HuH-7.5 (cell line): ENCODE measurements at places on chromosomes 16 and 17.

- DNase-seq = no peak
Measured at GRCh38 chr17:35243561-35244340, 879 bp downstream of the SLFN5 start.

DNA sequence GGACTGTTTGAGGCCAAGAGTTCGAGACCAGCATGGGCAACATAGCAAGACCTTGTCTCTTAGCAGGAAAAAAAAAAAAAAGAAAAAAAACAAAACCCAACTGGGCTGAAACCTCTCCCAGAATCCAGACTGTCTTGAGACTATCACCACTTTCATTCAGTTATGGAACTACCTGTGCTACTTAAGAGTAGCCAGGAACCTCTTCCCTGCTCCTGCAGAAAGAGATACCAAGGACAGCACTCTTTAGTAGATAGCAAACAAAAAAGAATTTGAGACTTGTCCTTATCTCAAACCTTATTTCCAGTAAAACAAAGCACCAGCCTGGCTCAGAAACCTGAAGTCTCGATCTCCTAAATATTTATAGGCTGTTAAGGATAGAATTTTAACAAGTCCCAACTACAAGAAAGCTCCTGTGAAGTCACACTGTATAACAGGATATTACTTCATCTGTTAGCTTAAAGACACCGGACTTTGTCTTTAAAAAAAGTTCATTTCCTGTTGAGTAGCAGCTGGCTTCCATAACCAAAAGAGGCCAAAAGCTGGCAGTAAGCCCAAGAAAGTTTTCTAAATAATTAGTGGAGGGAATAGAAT, 5.1 kb downstream of the CDR2 start:
- no peak for DNase-seq

- DNase-seq = no peak
Measured at GRCh38 chr16:2372684-2373083, 32.2 kb upstream of the ABCA3 start.

DNA sequence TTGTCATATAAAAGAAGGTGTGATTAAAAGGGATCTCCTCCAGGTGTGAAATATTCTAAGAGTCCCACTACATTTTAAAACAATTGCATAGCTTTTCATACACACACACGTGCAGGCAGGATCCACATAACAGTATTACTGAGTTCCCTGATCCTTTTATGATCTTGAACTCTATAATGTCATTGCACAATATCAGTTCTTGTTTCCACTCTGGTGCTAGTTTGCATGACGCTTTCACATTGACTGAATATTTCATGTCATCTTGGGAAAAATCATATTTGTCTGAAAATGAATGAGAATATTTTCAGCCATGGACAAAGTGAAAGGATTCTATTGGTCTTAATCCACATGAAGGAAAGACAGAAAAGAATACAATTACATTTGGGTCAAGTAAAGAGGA, 703.8 kb downstream of the CDH8 start:
- DNase-seq = no peak

- no peak for DNase-seq
Measured at GRCh38 chr17:66957951-66958579, 6.4 kb upstream of the CACNG4 start.

- no peak for DNase-seq
Measured at GRCh38 chr17:63116228-63116627, 150.2 kb downstream of the TANC2 start.

DNA sequence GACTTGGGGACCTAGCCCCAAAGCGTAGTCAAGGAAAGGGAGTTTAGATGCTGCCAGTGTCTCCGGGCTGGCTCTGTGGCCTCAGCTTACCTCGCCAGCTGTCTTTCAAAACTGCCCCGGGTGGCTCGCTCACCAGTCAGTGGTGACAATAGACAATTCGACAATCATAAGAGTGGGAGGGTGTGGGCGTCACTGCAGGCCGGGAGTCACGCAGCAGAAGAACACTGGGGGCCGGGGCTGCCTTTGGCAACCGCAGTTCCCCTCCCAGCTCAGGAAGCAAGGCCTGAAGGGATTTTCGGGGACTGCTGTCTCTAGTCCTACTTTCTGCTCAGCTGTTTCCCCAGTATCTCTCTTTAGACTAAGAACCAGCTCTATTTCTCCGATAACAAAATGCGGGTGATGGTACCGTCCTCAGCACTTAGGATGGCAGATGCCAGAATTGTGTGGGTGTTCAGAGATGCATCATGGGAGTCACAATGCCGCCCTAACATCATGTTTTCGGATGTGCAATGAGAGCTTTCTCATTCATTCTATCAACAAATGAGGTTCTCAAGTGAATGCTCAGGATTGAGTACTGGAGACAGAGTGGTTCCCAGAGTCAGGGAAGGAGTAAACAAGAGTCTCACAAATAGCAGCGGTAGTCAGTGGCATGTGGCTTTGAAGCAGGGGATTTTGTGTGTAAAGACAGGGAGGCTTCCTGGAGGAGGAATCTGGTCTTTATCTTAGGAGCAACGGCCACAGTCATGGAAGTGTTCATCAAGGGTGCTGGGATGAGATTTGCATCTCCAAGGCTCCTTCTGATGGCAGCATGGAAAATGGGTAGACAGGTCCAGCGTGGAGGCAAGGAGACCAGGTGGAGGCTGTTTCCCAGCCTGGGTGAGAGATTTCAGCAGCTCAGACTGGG, 93.1 kb downstream of the ZDHHC7 start:
- no peak for DNase-seq

DNA sequence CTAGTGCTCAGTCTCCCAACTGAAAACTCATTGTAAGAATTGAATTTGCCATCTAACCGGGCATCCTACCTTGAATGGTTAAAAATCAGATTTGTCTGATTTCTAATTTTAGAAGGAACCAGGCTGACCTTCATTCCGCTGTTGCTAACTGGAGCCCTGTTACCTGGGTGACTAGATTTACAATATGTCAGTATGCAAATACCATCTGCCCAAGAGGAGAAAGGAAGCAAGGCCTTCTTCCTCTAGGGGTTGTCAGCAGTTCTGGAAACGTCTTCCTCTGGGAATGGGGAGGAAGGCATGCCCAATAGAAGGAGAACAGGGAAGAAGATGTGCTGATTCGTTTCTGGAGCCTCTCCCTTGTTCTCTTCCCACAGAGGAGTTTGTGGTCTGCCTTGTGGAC, 137.9 kb downstream of the PITPNC1 start:
- no peak for DNase-seq

- peak; percentile 59 for DNase-seq
Measured at GRCh38 chr17:27532269-27533263, 76.3 kb downstream of the KSR1 start.

DNA sequence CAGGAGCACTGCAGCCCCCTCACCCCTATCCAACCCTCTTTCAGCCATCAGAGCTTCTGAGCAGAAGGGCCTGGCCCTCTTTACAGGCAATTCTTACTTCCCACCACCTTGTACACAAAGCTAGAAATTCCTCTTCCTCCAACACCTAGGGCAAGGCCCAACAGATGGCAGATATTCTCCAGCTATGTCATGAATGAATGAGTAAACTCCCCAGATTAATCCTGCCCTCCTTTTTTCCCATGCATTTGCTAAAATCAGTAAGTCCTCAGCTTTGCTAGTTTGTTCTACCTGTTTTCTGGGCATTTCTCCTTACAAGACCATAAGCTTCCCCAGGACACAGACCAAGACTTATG, 20.4 kb upstream of the MRPS23 start:
- DNase-seq = no peak

GRCh38 chr17:51128076-51128475, 7.4 kb upstream of the SPAG9 start:
- no peak for DNase-seq

DNA sequence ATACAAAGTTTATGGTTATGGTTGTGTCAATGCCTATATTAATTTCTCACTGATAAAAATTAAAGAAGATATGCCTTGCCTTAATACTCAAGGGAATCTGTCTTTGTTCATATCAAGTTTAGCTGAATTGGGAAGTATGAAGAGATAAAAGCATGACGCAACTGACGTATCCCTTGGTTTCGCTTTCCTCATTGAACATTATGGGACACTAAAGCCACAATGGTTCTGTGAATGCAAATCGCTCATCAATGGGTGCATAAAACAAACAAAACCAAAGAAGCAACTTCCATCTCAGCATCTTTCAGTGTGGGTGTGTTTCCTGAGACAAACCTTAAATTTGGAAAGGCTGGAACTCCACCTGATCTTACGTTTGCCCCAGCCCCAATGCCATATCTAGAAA, 108.2 kb downstream of the NPIPB5 start:
- DNase-seq = no peak

- no peak for DNase-seq
Measured at GRCh38 chr17:18184143-18185031, 759 bp downstream of the ALKBH5 start.

DNA sequence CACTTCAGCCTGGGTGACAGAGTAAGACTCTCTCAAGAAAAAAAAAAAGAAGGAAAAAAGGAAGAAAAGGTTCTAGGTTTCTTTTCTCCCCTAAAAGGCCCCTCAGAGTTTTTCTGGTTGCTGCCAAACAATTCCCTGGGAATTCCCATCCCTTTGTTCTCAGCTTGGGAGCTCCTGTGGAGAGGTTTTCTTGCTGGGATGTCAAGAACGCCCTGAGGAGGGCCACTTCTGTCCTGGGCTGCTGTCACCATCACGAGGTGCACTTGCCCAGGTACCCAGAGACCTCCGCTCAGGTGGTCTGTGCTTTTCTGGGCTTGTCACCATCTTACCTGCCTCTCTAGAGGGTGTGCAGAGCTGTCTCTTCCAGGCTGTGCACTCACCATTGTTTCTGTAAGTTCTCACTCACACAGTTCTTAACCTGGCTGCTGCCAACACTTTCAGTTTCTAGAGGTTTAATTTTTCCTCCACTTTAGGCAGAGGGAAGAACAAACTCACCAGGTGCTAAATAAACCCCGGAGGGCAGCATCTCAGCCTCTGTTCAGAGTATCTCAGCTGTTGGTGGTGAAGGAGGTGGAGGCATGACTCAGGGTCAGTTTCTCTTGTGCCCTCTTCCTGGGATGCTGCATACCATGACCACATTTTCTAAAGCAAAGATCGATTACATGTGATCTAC, 2.4 kb upstream of the COX6A2 start:
- no peak for DNase-seq

- DNase-seq = no peak
Measured at GRCh38 chr17:59067756-59068155, 38.9 kb downstream of the TRIM37 start.

DNA sequence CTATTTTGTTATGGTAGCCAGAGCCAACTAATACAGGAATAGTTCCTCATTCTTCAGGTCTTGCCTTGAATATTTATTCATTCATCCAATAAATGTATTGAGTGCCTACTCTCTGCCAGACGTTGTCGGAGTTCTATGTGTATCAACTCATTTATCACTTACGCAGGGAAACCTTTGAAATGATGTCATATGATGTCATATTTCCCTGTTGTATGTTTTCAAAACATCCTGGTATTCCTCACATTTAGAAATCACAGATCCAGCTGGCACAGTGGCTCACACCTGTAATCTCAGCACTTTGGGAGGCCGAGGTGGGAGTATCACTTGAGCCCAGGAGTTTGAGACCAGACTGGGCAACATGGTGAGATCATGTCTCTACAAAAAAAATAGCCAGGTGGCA, 2.7 kb upstream of the NLE1 start:
- DNase-seq = no peak

- no peak for DNase-seq
Measured at GRCh38 chr17:10200016-10200415, 1.6 kb upstream of the GAS7 start.

DNA sequence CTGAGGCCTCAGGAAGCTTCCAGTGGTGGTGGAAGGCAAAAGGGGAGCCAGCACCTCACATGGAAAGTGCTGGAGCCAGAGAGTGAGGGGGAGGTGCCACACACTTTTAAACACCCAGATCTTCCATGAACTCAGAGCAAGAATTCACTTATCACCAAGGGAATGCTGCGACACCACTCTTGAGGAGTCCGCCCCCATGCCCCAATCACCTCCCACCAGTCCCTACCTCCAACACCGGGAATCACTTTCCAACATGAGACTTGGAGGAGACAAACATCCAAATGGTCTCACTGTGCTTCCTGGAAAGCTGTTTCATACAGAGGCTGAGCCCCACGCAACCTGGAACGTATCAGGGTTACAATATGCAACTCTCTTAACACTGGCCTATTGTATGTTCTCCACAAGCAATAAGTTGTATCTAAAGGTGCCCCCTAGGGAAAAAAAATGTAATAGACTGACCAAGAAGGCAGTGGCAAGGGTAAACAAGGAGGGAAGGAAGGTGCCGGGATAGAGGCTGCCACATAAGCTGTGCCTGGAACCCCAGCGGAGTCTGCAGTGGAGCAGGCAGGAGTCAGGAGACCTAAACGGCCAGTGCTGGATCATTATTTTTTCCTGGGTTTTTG, 106.7 kb upstream of the FOXF1 start:
- DNase-seq = no peak

GRCh38 chr17:73872816-73873215, 228.6 kb upstream of the SDK2 start:
- no peak for DNase-seq
